ENCODE measurements at places on chromosomes 11 and 22.

DNA sequence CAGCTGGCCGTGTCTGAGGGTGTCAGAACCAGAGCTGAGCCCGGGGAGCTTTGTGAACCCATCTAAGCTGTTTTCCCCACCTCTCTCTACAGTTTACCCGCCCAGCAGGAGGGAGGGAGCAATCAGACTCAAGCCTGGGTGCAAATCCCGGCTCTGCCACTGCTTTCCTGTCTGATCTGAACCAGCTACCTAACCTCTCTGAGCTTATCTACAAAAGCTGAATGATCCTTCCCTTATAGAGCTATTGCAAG, 252 bp downstream of the APOL2 start:
- no peak for DNase-seq

DNA sequence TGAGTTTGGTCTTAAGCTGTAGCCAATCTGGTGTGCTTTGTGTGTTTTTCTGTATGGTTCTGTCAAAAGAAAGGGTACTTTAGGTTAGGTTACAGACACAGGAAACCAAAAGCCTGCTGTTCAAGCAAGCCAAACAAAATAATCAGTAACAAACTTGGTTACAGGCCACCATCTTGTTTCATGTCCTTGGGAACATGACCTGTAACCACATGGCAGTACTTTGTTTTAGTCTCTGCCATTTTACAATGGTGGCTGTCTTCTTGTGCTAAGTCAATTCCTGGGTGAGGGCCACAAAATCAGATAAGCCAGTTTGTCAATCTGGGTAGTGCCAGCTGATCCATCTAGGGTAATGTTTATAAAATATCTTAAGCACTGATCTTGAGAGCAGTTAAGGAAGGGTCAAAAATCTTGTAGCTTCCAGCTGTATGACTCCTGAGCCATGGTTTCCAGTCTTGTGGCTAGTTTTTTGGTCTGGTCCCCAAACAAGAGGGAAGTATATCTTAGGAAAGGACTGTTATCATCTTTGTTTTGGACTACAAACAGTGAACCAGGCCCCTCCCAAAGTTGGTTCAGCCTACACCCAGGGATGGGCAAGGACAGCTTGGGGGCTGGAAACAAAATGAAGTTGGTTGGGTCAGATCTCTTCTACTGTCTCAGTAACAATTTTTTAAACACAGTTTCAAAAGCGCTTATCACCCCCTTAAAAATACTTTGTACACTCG, 90.0 kb downstream of the IGLL5 start:
- no peak for DNase-seq

- DNase-seq = no peak
Measured at GRCh38 chr11:350723-351255, 18.5 kb upstream of the B4GALNT4 start.

DNA sequence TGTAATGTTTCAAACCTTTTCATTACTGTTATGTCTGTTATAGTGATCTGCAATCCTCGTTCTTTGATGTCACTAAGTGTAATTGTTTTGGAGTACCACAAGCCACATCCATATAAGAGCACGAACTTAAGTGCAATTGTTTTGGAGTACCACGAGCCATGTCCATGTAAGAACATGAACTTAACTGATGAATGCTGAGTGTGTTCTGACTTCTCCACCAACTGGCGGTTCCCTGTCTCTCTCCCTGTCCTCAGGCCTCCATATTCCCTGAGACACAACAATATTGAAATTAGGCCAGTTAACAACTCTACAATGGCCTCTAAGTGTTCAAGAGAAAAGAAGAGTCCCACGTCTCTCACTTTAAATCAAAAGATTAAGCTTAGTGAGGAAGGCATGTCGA, 23.5 kb downstream of the TESMIN start:
- DNase-seq = no peak

GRCh38 chr22:29152045-29152953, 53.4 kb upstream of the EMID1 start:
- DNase-seq = no peak

DNA sequence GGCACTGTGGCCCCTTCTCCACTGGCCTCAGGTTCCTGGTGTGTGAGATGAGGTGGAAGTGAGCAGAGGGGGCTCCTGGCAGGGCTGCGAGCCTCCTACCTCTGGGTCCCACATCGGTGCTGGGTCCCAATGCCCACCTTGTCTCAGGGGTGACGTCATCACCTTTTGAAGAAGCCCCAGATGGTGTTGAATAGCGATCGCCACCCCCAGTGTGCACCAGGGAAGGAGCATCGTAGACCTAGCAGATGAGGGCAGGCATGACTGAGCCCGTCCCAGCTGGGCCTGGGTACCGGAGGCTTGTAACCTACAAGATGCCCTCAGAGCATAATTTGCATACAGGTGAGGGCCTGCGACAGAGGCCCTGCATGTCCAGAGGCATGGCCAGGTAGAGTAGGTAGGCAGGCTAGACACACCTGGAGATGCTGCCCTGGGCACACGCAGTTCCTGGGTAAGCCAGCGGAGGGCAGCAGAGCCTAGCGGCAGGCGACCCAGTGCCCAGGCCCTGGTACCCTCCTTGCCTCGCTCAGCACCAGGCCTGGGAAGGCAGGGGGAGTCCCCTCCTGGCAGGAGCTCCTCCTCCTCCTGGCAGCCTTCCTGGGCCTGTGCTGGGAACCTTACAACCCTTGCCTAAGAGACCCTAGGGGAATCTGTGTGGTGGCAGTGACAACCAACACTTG, 52.5 kb downstream of the TPCN2 start:
- peak; percentile 45 for DNase-seq

- DNase-seq = no peak
Measured at GRCh38 chr22:31768422-31769059, 14.7 kb downstream of the DEPDC5 start.

DNA sequence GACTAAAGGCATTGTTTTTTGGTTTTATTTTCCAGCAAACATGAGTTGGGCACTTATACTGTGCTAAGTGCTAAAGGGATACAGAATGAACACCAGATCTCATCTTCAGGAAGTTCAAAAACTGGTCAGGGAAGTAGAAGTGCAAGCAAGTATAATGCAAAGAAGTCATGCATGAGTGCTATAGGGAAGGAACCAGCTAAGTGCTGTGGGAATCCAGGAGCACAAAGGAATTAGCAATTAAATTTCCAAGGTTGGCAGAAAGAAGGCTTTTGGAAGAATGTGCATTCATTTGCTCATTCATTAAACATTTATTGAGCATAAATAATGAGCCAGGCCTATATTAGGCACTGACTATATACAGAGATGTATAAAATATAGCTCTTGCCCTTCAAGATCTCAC, 143.7 kb upstream of the ARHGAP42 start:
- DNase-seq = no peak

DNA sequence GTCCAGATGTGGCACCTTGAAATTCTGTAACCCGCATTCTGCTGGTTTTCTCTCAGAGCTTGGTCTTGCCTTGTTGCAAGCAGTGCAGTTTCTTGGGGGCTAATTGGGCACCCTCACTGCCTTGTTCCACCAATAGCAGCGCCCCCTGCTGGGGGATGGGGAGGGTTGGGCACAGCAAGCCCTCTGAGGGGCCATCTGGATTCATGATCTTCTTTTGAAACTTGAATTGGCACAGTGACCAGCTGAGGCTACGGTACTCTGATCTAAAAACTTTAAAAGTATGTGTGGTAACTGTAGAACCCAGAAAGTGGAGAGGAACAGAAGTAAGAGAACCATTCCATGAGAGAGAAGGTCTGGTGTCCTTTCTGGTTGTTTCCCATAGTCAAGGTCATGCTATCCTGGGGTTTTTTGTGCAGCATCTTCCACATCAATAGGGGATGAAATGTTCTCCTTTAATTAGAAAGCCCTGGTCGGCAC, 64.2 kb downstream of the MED15 start:
- no peak for DNase-seq

GRCh38 chr11:12846786-12847615, 162.1 kb upstream of the RASSF10 start:
- no peak for DNase-seq

DNA sequence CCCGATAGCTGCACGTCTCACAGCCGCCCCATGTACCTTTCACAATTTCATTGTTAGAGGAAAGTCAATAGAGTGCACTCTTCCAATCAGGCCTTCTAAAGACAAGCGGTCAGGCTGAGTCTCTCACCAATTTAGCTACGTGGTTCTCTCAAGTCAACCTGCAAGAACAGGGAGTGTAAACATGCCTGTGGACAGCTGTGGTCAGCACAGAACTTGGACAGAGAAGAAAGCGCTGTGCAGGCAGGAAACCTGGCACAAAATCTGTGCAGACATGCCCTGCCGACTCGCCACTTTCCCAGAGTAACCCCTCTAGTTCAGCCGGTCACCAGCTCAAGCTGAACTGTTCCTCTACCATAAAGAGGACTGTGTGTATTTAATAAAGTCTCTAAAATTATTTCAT, 39.5 kb downstream of the CHKA start:
- no peak for DNase-seq

- no peak for DNase-seq
Measured at GRCh38 chr22:26903030-26903856, 245.9 kb downstream of the MIAT start.

DNA sequence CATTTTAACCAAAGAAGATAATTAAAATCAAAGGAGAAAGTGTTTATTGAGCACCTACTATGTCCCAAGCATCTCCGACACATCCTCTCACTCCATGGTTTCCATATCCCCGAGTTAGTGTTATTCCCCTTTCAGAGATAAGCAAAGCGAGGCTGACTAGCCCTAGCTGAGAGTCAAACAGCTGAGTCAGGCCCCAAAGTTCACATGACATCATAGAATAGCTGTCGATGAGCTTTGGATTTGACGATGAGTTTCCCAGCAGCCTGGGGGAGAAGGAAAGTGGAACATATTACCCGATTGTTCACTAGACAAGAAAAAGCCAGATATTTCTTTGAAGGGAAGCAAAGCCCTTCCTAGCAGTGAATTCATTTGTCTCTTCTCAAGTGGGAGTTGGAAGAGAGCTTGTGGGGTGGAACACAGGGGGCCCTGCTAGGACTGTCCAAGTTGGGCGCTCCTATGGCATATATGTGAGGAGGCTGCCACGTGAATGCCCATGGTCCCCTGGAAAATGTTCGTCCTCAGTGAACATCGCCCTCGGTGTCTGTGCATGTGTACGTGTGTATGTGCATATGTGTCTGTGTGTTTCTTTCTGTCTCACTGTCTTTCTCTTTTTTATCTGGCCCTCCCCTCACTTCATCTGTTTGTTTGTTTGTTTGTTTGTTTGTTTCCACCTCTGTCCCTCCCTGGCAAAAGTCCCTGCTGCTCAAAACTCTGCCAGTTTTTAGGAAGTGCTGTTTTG, 493 bp upstream of the CYTH4 start:
- DNase-seq = no peak

- no peak for DNase-seq
Measured at GRCh38 chr22:43090130-43090789, 1.1 kb upstream of the TTLL1 start.

- DNase-seq = no peak
Measured at GRCh38 chr11:118973985-118974384, 2.4 kb downstream of the FOXR1 start.

DNA sequence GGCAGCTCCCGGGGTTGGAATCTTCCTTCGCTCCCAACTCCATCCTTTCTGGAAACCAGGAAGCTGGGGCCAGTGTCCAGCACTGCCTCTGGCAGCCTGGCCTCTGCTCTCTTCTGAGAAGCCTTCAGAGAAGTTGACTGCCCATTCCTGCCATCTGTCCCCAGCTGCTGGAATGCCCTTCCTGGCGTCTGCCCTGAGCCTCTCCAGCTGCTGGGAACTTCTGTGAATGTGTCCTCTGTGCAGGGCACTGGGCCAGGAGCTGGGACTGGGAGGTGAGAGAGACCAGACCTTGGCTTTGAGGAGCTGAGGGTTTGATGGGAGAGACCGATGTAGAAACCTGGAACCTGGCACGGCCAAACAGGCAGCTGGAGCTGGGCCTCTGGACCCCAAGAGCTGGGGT, 5.9 kb upstream of the SOX10 start:
- DNase-seq = no peak

- no peak for DNase-seq
Measured at GRCh38 chr11:21774212-21774611, 418.7 kb upstream of the ANO5 start.

- DNase-seq = no peak
Measured at GRCh38 chr11:118216621-118217481, 8.0 kb downstream of the JAML start.

GRCh38 chr11:45083544-45084087, 62.8 kb upstream of the PRDM11 start:
- no peak for DNase-seq

- no peak for DNase-seq
Measured at GRCh38 chr11:58980159-58980843, 41.0 kb downstream of the GLYATL1 start.

- DNase-seq = no peak
Measured at GRCh38 chr22:27626675-27627443, 174.7 kb downstream of the MN1 start.

DNA sequence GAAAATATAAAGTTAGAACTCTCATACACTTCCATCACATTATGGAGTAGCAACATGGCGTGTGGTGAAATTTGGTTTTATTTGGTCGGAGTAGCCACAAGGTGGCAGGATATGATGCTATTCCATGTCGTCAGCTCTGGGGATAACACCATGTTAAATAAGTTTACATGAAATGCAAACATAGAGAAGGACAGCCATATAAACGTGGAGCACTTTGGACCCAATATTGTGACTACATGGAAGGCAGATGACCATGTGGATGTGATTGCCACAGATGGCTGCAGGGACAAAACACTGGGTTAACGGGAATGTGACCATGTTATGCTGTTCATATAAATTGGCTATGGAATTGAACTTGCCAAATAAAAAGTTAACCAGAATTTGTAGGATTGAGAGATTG, 21.0 kb downstream of the OR5M11 start:
- no peak for DNase-seq

DNA sequence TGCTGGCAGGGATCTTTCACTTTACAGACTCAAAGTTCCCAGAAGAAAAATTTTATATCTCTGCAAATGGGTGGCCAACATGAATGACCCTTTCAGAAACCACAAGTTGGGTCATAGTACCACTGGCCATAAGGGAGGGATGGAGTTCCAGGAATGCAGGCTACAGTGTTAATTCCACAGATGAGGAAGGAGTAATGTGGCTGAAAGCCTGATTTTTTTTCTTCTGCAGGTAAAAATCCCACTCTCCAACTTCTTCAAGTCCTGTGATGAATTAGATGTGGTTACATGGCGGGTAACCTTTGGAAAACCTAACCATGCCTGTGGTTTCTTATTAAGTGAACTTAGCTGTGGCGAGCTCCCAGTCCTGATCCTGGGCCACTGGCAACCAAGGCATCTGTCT, 103.2 kb downstream of the SLC1A2 start:
- DNase-seq = no peak

DNA sequence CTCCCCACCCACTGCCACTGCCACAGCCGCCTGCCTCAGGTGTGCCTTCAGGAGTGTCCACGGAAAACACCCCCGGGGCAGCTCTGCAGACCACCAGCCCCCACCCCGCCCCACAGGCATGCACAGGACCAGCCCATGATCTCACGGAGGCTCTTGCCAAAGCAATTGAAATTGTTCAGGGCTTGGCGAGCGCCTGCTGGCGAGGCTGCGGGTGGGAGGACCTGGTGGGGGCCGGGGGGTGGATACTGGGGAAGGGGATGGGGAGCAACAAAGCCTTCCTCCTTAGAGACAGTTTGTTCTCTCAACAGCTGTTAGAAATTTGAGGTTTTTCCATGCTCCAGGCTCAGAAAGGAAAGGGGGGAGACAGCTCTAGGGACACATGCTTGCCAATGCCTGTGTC, 274.7 kb downstream of the MN1 start:
- DNase-seq = no peak

GRCh38 chr11:134436781-134437180, 24.7 kb upstream of the B3GAT1 start:
- no peak for DNase-seq

All from stimulated activated CD8-positive, alpha-beta memory T cell treated with anti-CD3 and anti-CD28 coated beads, Interleukin-15, amount 100 ng/mL, for 4 hours (primary cell).